ENCODE measurements at places on chromosomes 1 and 21.

DNA sequence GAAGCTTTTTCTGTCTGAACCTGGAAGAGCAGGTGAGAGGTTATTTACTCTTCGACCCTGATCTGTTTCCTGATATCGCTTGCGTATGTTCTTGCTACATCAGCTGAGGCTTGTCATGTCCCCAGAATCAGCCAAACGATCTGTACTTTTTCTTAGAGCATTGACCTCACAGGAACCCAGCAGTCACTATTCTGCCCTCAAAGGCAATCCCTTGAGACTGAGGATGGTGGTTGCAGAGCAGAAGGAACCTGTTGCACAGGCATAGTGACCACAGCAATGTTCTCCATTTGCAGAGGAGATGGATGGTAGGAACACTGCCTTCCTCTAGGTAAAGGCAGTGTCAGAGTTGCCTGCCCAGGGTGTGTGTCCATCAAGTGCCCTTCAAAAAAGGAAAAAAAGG is 11.3 kb upstream of the LACTBL1 start:
- H3K4me1 ChIP-seq: no peaks in the 10 kb centered on the region
- no peaks in the 10 kb centered on the region for H3K36me3 ChIP-seq
- peaks cover 33% of the 10 kb centered on the region for H3K27me3 ChIP-seq
- no peak for DNase-seq
- H3K4me3 ChIP-seq: no peak overlapping the region

DNA sequence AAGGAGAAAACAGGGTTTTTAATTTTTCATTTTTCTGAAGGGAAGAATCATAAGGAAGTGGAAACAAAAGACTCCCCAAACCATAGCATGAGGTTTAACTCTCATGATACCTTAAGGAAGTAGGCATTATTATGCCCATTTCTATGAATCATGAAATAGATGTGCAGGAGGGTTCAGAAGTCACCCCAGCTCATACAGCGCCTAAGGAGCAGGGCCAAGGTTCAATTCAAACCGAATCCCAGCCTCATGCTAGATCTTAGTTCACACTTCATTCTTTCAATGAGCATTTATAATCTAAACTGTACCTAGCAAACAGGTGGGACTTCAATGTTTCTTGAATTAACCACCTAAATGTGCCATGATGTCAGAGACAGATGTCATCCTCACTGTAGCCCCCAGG is 111.9 kb upstream of the SLC25A33 start:
- peak overlapping the region; percentile 11 for H3K27ac ChIP-seq
- DNase-seq: no peak
- H3K4me1 ChIP-seq: peaks cover 53% of the 10 kb centered on the region
- H3K36me3 ChIP-seq: no peaks in the 10 kb centered on the region
- no peak overlapping the region for H3K4me3 ChIP-seq

DNA sequence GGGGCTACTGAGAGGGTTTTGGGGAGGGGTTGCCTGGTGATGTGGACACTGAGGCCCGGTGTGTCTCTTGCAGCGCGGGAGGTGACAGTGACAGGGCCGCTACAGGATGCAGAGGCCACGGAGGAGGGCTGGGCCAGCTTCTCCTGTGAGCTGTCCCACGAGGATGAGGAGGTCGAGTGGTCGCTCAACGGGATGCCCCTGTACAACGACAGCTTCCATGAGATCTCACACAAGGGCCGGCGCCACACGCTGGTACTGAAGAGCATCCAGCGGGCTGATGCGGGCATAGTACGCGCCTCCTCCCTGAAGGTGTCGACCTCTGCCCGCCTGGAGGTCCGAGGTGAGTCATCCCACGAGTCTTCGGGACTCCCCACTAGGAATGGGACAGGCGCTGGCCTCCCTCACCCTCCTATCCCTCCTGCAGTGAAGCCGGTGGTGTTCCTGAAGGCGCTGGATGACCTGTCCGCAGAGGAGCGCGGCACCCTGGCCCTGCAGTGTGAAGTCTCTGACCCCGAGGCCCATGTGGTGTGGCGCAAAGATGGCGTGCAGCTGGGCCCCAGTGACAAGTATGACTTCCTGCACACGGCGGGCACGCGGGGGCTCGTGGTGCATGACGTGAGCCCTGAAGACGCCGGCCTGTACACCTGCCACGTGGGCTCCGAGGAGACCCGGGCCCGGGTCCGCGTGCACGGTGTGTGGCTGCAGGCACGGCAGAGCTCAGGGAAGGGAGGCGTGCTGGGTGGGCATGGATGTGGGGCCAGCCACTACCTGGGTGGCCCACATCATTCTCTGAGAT is 72.5 kb downstream of the OBSCN start:
- H3K27me3 ChIP-seq: no peaks in the 10 kb centered on the region
- H3K27ac ChIP-seq: no peak overlapping the region
- no peaks in the 10 kb centered on the region for H3K36me3 ChIP-seq
- DNase-seq: no peak

DNA sequence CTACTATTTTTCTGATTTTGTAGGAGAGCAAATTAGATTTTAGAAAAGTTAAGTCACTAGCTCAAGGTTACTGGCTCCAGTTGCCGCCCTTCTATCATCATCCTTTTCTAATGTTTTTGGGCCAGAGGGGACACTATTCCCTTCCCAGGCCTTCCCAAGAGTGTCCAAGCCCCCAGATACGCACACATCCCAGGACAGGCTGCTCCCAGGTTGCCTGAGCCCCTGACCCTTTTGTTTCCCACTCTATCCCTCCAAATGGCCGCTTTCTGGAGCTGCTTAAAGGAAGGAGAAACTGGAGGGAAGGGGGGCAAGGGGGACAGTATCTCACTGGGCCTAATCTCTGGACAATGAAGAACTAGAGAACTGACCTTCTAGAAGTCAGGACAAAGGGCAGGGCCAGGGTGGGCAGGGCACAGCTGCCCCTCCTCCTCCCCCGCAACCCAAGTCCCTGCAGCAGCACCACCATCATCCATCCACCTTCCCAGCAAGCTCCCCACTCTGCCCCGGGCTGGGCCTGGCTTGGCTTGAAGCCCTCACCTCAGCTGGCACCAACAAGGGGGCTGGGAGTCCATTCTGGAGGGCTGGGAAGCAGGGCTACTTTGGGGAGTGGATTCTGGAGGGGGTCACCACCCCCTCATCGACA is 1.1 kb upstream of the MAP7D1 start:
- H3K4me3 ChIP-seq: peak overlapping the region; percentile 87
- peaks cover 77% of the 10 kb centered on the region for H3K4me1 ChIP-seq
- H3K27me3 ChIP-seq: no peaks in the 10 kb centered on the region
- DNase-seq: no peak
- H3K27ac ChIP-seq: peak overlapping the region; percentile 92

DNA sequence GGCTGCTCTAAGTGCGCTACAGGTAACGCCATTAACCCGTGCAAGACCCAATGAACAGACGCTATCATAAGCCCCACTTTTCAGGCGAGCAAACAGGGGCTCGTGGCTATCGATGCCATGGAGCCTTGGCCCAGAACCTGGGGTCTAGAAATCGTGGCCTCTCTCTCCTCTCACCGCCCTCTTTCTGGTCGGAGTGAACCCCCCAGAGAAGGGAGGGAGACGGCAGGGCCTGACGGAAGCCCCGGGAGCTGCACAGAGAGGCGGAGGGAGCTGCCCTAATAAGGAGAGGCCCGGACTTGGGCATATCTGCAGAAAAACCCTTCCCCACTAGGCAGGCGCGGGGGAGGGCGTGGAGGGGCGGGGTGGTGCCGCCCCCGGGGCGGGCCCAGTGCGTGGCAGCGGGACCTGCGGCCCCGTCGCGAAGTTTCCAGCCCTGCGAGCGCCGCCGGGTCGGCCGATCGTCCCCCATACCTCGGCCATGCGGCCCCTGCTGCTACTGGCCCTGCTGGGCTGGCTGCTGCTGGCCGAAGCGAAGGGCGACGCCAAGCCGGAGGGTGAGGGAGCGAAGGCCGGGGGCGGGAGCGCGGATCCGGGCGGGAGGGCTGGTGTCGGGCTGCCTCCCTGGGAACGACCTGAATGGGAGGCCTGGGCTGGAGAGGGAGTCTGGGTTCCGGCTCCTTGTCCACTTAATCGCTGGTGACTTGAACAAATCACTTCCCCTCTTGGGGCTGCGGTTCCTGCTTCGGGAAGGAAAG is at the start of gene PLOD1:
Gene PLOD1 (plus strand): TSS at position 416 of the 755 bp plus-strand sequence. CDS start 63 bp downstream, at position 479.
- DNase-seq: peak; percentile 94
- peak within 1 kb of the TSS; percentile 68 for H3K27ac ChIP-seq
- H3K27me3 ChIP-seq: peaks cover 25% of the 10 kb centered on the region
- H3K4me3 ChIP-seq: peak within 1 kb of the TSS; percentile 80

- H3K27ac ChIP-seq: no peak overlapping the region
- H3K36me3 ChIP-seq: no peaks in the 10 kb centered on the region
Measured at GRCh38 chr1:112061901-112062320, 72.4 kb upstream of the KCND3 start.

DNA sequence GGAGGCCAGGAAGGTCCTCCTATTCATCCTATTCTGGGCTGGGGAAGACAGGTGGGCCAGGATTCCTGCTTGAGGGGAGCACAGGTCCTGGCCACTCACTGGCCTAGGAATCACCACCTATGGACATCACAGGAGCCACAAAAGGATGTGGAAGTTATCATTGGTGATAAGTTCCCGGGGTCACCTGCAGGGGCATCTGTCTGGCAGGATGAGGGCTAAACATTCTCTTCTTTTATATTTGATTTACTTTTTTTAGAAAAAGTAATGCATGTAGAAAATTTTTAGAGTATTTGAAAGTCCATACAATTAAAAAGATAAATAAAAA is 33.2 kb upstream of the KIAA0040 start:
- DNase-seq: no peak
- H3K4me3 ChIP-seq: no peak overlapping the region
- peaks cover 6% of the 10 kb centered on the region for H3K27me3 ChIP-seq
- H3K27ac ChIP-seq: no peak overlapping the region
- H3K4me1 ChIP-seq: no peaks in the 10 kb centered on the region

DNA sequence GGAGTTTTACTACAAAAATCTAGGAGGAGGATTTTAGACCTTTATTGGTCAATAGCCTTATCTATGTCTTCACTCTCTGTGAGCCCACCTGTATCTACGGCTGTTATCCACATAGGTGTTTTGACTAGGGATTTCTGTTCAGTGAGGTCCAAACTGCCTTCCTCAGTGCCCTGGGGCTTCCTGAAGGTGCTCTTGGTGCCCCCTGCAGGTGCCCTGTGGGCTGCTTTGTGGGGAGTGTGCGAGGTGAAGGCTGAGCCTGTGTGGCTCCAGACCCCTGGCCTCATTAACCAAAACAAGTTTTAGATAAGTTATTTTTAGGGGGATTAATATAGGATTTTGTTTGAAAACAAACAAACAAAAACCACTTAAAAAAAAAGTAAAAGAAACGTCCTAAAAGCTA is 122.5 kb downstream of the KIF26B start:
- H3K4me1 ChIP-seq: no peaks in the 10 kb centered on the region
- H3K27me3 ChIP-seq: no peaks in the 10 kb centered on the region
- DNase-seq: no peak
- H3K36me3 ChIP-seq: no peaks in the 10 kb centered on the region
- H3K27ac ChIP-seq: no peak overlapping the region
- H3K4me3 ChIP-seq: no peak overlapping the region

DNA sequence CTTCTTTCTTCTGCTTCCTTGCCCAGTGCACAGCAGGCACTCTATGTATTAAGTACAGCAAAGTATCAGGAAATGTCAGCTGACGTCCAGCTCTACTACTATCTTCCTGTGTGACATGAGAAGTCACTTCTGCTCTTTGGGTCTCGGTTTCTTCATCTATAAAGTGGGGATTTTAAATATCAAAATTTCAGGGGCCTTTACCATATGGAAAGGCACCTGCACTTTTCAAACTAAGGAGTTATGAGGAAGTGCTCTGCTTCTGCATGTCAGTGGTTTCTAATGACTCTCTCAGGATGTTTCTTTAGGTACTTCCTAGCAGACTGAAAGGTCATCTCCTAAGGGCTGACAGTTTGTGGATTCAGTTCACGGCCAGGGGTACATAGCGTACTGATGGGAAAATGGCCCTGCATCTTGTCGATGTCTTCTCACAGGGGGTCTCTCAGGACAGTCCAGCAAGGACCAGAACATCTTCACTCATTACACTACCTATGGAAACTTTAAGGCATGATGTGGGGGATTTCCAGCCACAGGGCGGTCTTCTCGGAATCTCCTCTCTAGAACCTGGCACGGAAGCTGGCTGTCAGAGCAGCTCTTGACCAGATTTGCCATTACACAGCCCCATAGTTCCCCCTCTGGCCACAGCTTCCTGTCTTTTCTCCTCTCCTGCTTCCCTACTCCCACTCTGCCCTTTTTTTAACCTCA is 42.0 kb upstream of the MTF1 start:
- peak overlapping the region; percentile 22 for H3K27ac ChIP-seq
- no peaks in the 10 kb centered on the region for H3K27me3 ChIP-seq
- H3K4me1 ChIP-seq: peaks cover 7% of the 10 kb centered on the region
- H3K4me3 ChIP-seq: no peak overlapping the region

DNA sequence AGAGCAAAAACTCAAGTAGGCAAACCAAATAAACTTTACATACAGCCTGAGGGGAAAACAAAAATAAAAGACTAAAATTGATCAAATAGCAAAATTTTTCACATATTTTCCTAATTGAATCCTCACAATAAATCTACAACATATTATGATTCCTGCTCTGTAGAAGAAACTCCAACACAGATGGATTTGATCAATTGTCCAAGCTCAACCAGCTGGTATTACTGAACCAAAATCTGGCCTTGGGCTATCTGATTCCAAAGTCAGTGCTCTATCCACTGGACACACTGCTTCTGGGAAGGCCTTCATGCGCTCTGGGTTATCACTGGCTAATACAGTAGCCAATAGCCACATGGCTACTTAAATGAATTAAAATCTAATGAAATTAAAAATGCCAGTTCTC is 39.3 kb downstream of the PCNX2 start:
- DNase-seq: no peak
- H3K27me3 ChIP-seq: no peaks in the 10 kb centered on the region
- peaks cover under 1% of the 10 kb centered on the region for H3K4me1 ChIP-seq

- no peak overlapping the region for H3K4me3 ChIP-seq
- H3K4me1 ChIP-seq: no peaks in the 10 kb centered on the region
- DNase-seq: no peak
- H3K27ac ChIP-seq: no peak overlapping the region
Measured at GRCh38 chr1:11539850-11540772, 61.2 kb downstream of the DISP3 start.

- peaks cover 8% of the 10 kb centered on the region for H3K4me1 ChIP-seq
- no peaks in the 10 kb centered on the region for H3K27me3 ChIP-seq
- H3K27ac ChIP-seq: no peak overlapping the region
- H3K4me3 ChIP-seq: no peak overlapping the region
- peaks cover 13% of the 10 kb centered on the region for H3K36me3 ChIP-seq
Measured at GRCh38 chr1:89900791-89901708, 80.2 kb downstream of the LRRC8D start.

GRCh38 chr1:178976541-178976940 is 49.2 kb upstream of the FAM20B start:
- no peak for DNase-seq
- no peak overlapping the region for H3K4me3 ChIP-seq
- no peak overlapping the region for H3K27ac ChIP-seq
- no peaks in the 10 kb centered on the region for H3K36me3 ChIP-seq
- H3K4me1 ChIP-seq: peaks cover 6% of the 10 kb centered on the region

- H3K4me3 ChIP-seq: no peak overlapping the region
- H3K27me3 ChIP-seq: peaks cover 4% of the 10 kb centered on the region
- no peaks in the 10 kb centered on the region for H3K36me3 ChIP-seq
Measured at GRCh38 chr1:31084782-31085569, 19.5 kb upstream of the PUM1 start.

- DNase-seq: peak; percentile 8
- H3K27ac ChIP-seq: no peak overlapping the region
- no peak overlapping the region for H3K4me3 ChIP-seq
Measured at GRCh38 chr21:44758141-44758561, 43.5 kb downstream of the UBE2G2 start.

GRCh38 chr1:173297798-173298391 is 90.8 kb upstream of the TNFSF4 start:
- DNase-seq: no peak
- no peaks in the 10 kb centered on the region for H3K36me3 ChIP-seq
- H3K4me3 ChIP-seq: no peak overlapping the region
- no peaks in the 10 kb centered on the region for H3K27me3 ChIP-seq
- peaks cover 14% of the 10 kb centered on the region for H3K4me1 ChIP-seq

- no peaks in the 10 kb centered on the region for H3K27me3 ChIP-seq
- H3K4me3 ChIP-seq: no peak overlapping the region
- no peak for DNase-seq
- no peaks in the 10 kb centered on the region for H3K4me1 ChIP-seq
Measured at GRCh38 chr1:164470996-164471395, 88.0 kb upstream of the PBX1 start.

Data from activated naive CD4-positive, alpha-beta T cell treated with anti-CD3 and anti-CD28 coated beads, Interleukin-2, amount 10 ng/mL, durations not matched to agents 7 days and 5 days (primary cell).